ENCODE measurements at places on chromosomes 5 and 9.

DNA sequence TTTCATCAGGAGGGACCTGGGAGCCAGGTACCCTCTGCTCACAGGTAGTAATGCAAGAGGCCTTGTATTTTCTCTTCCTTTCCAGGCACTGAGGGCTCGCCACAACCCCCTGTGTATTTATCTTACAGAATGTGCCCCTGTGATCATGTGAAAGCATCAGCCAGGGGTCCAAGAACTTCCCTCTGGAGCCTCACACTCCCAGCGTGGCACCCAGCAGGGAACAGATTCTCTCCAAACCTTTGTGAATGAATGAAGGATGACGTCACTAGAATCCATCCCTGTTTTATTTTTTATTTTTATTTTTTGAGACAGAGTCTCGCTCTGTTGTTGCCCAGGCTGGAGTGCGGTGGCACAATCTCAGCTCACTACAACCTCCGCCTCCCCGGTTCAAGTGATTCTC, 107.3 kb upstream of the IER5L start:
- no peak for DNase-seq

DNA sequence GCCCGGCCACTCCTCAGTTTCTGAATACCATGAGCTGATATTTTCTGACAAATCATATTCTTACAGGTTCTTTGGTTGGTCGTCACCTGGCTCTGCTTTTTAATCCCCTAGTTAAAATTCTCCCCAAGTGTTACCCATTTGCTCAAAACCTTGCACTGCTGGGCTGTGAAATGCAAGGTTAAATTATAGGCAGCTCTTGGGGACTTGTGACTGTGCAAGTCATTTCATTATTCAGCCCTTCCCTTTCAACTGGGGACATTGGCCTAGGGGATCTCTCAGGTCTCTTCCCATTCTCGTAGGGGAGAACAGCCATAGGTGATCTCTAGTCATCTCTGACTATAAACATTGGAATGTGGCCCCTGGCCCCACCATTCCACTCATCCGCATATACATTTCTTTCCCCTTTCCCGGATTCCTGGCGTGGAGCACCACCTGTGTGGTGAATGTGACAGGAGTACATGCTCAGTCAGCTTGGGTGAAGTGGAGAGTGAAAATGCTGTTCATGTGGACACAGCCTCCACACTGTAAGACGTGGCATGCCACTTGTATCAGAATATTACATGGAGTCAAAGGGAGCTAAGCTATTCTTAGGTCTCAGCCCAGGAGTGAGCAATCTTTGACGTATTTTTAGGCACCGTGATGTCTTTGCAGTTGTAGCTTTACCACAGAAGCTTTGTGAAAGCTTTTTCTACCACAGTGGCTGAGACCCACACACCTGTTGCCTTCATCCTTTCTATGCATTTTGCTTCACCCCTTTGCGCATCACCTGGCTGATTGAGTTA, 386.7 kb downstream of the KDM4C start:
- DNase-seq: no peak

GRCh38 chr5:604391-604831, 7.7 kb upstream of the CEP72 start:
- DNase-seq: no peak

DNA sequence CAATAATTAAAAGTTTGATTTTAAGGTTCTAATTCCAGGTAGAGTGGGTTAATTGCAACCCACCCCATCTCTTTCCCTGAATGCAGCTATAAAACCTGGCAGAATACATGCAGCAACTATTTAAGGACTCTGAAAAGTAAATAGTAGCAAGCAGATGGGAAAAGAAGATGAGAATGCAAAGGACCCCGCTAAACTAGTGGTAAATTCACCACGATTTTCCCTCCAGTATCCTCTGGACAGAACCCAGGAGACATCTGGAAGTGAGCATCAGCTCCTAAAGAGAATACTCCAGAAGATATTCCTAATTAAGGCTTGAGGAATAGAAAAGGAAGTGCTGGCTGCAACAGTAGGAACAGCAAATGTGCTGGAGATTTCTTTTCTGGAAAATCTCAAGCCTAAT, 170.9 kb downstream of the FRMD3 start:
- DNase-seq: no peak

DNA sequence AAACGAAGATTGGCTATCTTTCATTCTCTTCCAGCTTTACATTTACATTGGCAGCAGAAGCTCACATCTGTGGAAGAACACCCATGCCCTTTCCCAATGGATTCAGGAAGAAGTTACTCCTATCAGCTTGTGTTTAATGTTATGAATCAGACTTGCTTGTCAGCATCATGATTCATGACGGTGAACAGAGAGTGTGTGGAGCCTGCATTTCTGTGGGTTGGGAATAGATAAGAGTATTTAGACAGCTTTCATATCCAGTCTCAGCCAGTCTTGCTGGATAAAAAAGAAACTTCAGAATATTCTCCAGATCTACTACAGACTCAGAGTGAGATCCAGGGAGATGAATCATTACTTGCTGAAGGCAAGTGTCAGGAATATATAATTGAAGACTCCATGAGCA, 812.9 kb upstream of the ZNF608 start:
- DNase-seq: no peak

GRCh38 chr5:9370256-9370655, 175.6 kb downstream of the SEMA5A start:
- no peak for DNase-seq

DNA sequence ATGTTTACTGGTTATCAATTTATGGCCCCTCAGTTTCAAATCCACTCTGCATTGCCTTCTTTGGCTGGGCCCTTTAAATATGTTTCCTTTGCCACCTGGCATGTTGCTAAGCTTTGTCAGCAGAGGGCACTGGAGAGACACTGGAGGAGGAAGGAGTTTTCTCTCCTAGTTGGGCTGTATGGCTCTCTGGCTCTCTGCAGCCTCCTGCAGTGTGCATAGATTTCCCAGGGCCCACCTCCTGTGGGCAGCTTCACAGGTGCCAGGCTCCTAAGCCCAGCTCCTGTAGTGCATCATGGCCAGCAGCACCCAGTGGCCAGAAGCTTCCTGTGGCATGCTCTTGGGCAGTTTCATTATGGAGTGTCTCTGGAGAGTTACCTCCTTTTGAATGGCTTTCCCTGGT, 23.3 kb downstream of the CAVIN4 start:
- DNase-seq: no peak

DNA sequence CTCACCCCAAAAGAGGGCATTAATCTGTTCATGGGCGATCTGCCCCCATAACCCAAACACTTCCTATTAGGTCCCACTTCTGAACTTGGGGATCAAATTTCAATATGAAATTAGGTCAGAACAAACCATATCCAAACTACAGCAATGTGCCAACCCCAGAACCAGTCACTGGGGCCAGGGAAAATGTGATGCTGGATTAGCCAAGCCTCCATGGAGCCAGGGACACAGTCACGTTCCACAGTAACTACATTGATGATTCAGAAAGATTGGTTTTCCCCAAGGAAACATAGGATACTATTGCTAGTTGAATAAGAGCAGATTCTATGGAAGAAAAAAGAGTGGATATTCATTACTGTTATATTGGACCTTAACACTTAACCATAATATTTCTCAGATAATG, 84.2 kb downstream of the GIN1 start:
- no peak for DNase-seq

GRCh38 chr5:1727571-1727970, 72.1 kb downstream of the MRPL36 start:
- DNase-seq: no peak

- DNase-seq: no peak
Measured at GRCh38 chr9:7921545-7922197, 122.1 kb upstream of the DMAC1 start.

GRCh38 chr9:124477648-124478285, 27.5 kb downstream of the ADGRD2 start:
- no peak for DNase-seq

GRCh38 chr5:157263496-157264090, 2.3 kb upstream of the CYFIP2 start:
- no peak for DNase-seq

DNA sequence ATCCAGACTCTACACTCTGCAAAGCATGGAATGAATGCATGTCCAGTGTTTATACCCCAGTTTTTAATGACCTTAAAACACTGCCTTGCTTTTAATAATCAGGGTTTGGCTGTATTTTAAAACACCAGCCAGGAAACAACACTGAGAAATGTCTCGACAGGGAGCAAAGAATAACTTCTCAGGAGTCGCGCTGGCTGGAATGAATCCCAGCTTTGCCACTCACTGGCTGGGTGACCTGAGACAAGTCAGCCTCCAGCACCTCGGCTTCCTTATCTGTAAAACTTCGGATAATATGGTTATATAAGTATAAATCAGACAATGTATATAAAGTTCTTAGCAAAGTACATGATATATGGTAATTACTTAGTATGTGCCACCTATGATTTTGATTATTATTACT, 505.0 kb downstream of the SPOCK1 start:
- DNase-seq: no peak

DNA sequence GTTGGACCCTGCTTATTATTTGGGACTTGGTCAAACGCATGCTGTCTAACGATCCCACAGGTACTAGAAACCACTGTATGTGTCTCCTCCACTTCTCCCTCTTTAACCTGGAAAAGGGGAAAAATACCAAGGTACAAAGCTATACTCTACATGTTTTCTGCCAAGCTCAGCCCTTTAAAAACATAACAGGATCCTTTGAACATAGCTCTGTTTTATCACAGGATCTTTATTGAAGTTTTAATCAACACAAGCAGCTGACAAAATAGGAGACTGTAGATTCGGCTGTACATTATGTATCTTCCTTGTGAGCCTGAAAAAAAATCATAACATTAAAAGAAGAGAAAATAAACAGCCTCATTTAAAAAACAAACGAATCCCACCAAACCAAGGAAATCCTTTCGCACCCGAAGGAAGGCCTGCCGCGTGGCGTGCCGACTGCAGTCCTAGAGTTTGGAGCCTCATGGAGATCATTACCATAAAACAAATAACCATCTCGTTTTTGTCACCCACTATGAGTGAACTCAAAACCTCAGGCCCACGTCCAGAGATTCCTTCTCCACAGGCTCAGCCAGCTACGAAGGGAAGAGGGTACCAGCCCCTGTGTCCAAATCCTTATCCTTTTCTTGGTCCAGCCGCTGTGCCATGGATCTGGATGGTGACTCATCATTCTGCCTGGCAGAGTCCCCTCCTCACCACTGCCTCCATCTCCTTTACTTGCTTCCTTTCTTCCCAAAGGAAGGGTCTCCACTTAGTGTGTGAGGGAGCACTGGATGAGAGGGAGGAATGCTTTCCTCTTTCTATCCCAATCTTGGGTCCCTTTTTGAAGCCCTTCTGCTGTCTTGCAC, 651.1 kb downstream of the CCDC171 start:
- no peak for DNase-seq

GRCh38 chr5:172637110-172637580, 3.9 kb upstream of the NEURL1B start:
- no peak for DNase-seq

- DNase-seq: no peak
Measured at GRCh38 chr9:88974641-88975040, 16.6 kb upstream of the S1PR3 start.

- no peak for DNase-seq
Measured at GRCh38 chr5:78505860-78506259, 142.7 kb downstream of the LHFPL2 start.

DNA sequence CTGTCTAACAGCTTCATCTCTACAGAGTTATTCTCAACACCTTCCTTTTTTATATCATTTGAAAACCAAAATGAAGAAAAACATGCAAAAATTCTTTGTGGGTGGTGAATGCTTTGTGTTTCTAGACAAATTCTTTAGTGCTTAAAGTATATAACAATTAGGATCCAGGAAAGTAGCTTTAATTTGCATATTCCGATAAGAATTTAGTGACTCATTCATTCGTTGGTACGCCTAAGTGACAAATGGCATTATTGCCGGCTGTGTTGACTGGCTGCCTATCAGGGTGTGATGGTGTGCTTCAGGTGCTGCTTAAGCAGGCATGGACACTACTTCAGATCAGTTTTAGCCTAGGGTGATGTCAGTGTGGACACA, 35.2 kb downstream of the LMNB1 start:
- no peak for DNase-seq

GRCh38 chr5:131367219-131367860, 103.5 kb downstream of the CDC42SE2 start:
- no peak for DNase-seq

DNA sequence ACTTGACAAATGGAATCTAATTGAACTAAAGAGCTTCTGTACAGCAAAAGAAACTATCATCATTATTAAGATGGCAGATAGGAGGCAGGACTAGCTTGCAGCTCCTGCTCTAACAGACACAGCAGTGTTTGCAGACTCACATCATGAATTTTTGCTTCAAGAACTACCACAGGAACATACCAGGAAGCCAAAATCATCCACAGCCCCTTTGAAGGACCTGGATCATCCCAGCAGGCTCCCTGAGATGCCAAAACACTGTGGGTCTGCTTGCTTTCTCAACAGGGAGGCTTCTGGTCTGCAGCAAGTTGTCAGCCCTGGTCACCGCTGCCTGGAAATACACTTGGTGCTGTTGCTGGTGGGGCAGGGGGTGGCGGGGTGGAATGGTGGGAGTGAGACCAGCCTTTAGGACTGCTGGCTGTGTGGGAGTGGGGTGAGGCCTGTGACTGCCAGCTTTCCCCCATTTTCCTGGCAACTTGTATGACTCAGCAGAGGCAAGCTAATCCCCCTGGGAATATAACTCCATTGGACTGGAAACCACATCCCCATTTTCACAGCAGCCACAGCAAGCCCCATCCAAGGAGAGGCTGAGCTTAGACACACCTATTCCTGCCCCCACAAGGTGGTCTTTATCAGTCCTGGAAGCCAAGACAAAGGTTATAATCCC, 533.8 kb upstream of the CYLC2 start:
- DNase-seq: no peak

GRCh38 chr5:54680998-54681397, 163.4 kb downstream of the SNX18 start:
- no peak for DNase-seq

DNA sequence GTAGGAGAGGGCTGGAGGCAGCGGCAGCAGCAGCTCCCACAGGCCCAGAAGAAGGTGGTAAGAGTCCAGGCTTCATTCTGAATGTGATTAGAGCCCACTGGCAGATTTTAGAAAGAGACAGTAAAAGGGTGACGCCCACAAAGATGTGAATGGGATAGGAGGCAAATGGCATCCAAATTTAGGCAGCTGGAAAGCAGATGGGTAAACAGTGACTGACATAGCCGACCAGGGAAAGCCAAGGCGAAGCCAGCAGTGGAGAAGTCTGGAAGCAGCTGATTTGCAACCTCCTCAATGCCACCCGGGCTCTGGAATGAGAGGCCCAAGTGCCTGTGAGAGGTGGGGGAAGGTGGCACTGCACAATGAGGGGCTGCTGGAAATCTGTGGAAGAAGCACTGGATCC, 103.3 kb downstream of the C5orf15 start:
- DNase-seq: no peak

- DNase-seq: no peak
Measured at GRCh38 chr9:74415995-74416394, 81.1 kb upstream of the RORB start.

GRCh38 chr9:20659474-20659967, 24.5 kb upstream of the FOCAD start:
- no peak for DNase-seq

GRCh38 chr5:53613061-53613460, 52.6 kb downstream of the NDUFS4 start:
- DNase-seq: no peak

- DNase-seq: no peak
Measured at GRCh38 chr5:159990506-159990905, 18.4 kb upstream of the TTC1 start.

- no peak for DNase-seq
Measured at GRCh38 chr5:2113348-2114131, 230.8 kb upstream of the IRX4 start.

- DNase-seq: no peak
Measured at GRCh38 chr9:98085944-98086343, 29.4 kb downstream of the NANS start.
